Common myeloid progenitor, CD34-positive (primary cell): ENCODE measurements at places on chromosomes 1 and 21.
A peak's percentile ranks its signal among the peaks of the same experiment; 100 is the strongest.

GRCh38 chr1:113399062-113399583, 8.8 kb downstream of the MAGI3 start:
- DNase-seq = no peak

DNA sequence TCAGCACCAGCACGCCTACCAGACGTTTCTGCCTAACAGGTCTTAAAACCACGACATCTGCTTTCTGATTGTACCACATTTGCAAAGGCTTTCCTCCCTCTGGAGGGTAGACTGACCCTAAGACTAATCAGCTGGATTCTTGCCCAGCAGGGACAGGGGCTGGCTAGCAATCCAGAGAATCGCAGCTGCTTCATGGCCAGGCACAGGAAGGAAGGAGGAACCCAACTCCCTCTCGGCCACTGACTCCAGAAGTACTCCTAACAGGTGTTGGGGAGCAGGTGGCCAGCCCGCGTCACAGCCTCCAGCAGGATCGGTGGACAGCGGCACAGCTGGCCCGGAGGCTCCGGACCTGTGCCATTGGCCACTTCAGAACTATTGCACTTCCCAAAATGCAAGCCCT, 180.8 kb downstream of the NPHP4 start:
- DNase-seq = no peak

DNA sequence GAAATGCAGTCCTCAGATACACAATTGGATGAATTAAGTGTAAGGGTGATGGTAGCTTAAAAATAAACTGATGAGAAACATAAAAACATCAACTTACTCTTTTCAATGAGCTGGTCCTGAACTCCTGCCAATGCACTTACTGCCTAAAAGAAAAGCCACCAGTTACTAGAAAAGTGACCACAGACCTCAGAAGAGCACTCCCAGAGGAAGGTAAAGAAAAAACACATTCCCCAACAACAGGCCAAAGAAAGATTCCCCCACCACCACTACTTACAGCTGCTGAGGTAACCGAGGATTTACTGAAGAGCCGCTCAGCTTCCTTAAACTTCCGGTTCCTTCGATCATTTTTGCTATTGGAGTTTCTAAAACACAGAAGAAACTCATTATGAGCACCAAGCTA, 5.4 kb downstream of the MEAF6 start:
- peak; percentile 34 for DNase-seq

DNA sequence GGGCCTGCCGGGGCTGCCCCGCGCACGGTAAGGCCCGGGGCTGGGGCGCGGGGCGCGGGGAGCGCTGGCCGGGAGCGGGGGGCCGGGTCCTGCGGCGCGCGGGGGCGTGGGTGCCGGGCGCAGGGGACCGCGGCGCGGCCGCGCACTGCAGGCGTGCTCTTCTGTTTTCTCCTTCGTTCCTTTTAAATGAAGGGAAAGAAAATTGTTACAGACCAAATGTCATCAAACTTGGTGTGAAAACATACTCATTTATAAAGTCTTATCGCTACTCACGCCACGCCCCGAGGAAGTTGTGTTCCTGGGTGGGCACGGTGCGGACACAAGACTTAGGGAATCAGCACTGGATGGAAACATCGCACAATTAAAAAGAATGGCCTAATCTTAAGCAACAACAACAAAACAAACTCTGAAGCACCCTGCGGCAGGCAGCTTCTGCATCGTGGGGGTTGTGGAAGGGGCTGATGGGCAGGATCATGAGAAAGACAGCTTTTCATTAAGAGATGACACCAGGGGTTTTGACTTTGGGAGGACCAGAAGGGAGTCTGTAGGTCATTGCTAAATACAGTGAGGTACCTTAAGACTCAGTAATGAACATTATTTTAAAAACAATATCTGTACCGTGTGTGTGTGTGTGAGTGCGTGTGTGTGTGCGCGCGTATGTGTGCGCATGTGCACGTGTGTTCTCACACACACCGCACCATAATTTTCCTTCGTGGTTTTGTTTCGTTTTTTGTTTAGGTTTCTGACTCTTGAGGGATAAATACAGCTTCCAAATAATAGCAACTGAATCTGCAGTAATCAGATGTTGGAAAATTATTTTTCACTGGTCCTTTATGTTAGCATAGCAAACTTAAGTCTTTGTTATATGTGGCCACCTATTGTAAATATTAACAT, 548 bp downstream of the B3GALT5 start:
- DNase-seq = peak; percentile 49

GRCh38 chr1:235087906-235088305, 40.7 kb downstream of the TOMM20 start:
- DNase-seq = no peak

- no peak for DNase-seq
These were observed 106.7 kb downstream of the CAMTA1 start for GRCh38 chr1:6891781-6892579.

DNA sequence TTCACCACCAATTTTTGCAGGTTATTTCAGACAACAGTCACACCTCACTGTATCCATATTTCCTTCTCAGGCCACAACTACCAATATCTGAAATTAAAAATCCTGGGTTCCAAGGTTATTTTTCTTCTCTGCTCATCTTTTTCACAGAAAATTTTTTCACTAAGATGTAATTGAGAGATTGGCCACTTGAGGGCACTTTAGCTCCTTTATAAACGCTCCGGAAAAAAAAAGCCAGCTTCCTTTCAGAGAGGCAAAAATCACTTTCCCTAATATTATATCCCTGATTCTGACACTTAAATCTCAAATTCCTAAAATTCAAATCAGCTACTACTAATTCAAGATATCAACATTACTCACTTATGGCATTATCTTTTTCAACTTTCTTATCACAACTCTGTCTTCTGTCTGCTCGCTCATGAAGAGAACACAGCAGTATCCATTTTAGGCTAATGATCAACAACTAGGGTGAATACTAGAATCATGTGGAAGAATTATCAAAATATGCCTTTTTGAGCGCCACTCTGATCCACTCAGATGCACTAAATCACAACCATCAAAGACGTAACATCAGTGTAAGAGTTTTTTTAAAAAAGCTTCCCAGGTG, 101.4 kb upstream of the RGS1 start:
- DNase-seq = peak; percentile 44

- DNase-seq = no peak
These were observed 29.3 kb downstream of the ZBTB8B start for GRCh38 chr1:32494196-32494595.

DNA sequence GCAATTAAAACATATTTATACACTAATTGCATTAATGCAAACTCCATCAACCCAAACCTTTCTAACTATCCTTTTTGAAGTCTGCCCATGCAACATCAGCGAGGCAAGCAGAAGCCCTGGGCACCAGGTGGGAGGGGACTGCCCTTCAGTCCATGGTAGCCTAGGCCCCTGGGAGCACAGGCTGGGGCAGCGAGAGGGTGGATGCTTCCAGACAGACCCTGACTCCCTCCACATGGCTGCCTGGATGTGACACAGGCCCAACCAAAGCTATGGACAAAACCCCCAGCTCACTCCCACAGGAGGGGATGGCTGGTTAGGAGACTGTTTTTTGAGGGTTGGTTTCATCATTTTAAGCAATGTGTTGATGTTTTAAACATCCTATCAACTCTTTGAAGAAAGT, 17.8 kb upstream of the LRRC47 start:
- DNase-seq = no peak
